ENCODE measurements at places on chromosomes 16 and 17.

DNA sequence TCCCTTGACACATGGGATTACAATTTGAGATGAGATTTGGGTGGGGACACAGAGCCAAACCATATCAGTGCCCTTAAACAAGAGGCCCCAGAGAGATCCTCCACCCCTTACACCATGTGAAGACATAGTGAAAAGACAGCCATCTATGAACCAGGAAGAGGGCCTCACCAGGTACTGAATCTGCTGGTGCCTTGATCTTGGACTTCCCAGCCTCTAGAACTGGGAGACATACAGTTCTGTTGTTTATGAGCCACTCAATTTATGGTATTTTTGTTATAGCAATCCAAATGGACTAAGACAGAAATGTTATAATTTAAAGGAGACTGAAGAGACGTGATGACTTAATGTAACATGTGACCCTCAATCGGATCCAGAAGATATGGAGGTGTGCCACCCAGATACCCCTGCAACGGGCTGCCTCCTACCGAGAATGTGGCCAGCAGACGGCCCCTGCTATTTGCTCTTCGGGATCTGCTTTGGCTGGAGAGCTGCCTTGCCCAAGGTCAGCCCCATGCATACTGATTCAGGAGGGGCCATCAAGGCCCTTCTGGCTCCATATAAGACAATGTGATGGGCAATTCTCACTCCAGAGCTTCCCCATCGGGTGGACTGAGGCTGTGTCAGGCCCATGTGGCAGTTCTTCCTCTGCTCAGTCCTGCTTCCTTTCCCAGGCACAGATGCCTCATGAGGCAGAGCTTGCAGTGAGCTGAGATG, 80.6 kb downstream of the NETO2 start:
- DNase-seq: no peak

DNA sequence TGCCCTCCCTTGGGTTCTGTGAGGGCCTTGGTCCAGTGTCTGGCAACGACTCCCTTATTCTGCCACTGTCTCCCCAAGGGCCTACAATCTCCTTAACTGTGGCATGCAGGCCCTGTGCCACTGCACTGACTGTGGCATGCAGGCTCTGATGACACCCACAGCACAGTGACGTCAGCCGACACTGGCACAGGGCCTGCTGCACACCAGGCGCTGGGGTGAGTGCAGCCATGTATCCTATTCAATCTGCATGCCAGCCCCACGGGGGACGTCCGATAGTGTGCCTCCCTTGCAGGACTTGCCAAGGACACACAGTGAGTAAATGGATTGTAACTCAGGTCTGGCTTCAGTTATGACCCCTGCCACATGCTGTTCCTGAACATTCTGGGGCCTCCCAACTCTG, 39.8 kb upstream of the RASD1 start:
- no peak for DNase-seq

DNA sequence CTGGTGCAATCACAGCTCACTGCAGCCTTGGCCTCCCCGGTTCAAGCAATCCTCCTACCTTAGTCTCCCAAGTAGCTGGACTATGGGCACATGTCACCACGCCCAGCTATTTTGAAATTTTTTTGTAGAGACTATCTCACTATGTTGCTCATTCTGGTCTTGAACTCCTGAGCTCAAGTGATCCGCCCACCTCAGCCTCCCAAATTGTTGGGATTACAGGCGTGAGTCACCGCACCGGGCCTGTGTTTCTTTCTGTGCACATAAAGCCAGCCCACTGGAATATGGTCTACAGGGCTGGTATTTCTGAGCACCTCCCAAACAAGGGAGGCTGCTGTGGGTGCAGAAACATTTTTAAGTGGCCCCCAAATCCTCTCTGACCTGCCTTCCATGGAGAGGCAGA, 8.4 kb downstream of the TMEM95 start:
- DNase-seq: no peak

GRCh38 chr17:7393613-7394451, 493 bp downstream of the PLSCR3 start:
- DNase-seq: peak; percentile 59

- DNase-seq: no peak
These were observed 23.1 kb downstream of the CDK5RAP3 start for GRCh38 chr17:47993964-47994363.

DNA sequence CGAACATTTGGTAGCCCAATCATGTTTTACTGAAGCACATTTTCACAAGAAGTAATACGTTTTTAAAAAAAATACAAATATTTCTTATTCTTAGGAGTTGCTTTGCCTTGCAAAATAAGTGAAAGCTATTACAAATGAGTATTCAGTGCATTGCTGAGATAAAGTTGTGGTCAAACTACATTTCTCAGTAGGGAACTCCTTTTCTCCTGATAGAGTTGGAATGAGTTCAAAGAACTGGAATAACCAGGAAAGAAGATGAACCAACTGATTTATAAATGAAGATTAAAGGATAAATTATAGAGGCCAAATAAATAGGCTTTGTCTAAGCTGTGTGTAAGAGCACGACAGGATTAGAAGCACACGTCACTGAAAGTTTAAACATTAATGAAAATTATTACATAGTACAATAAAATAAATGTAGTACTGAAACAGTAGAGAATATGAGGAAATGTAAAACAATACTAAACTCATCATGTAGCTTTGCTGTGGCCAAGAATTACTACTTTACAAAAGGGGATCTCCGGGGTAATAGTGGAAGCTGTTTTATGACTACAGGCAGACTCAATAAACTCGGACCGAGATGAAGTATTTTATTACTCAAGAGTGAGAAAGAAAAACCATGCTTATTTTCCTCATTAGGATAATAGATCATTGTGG, 73.6 kb downstream of the KCNJ2 start:
- DNase-seq: no peak
